ENCODE measurements at places on chromosomes 11 and 22. TPM values are rescaled to one million over a fixed set of nuclear protein-coding genes. Genes with fewer than 3 reads are reported as not detected.

Gene CWF19L2
- total RNA-seq, result 9.4 TPM

Gene ASCL2
- not detected for total RNA-seq

Gene CBLIF
- not detected for total RNA-seq

Gene TEX12
- total RNA-seq, result 0.22 TPM

Gene TMPRSS6
- total RNA-seq, result not detected

Gene DNAJC4
- 59.9 TPM for total RNA-seq

Gene PDE2A
- 19.6 TPM for total RNA-seq

Gene RELT
- 1.6 TPM for total RNA-seq

- DNase-seq, result no peak
Measured at GRCh38 chr11:121368364-121369240, 76.0 kb downstream of the SC5D start.

DNA sequence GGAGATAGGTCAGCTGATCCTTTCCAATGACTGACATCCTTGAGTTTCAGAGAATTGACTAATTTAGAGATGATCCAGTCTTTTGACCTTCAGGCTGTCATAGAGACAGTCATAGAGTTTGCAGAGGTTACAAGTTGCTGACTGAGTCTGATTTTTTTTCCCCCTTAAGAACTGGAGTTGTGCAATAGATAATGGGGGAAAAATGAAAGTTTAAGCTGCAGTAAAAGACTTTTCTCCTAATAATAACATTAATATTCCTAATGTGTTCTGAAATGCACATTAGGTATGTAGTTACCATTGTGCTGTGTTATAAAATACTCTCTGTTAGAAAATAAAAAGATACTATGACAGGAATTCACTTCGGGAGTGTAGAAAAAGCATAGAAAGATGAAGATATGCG, 876.9 kb upstream of the RAG2 start:
- no peak for DNase-seq

- DNase-seq, result no peak
Measured at GRCh38 chr11:67387069-67387468, 4.7 kb upstream of the RAD9A start.

DNA sequence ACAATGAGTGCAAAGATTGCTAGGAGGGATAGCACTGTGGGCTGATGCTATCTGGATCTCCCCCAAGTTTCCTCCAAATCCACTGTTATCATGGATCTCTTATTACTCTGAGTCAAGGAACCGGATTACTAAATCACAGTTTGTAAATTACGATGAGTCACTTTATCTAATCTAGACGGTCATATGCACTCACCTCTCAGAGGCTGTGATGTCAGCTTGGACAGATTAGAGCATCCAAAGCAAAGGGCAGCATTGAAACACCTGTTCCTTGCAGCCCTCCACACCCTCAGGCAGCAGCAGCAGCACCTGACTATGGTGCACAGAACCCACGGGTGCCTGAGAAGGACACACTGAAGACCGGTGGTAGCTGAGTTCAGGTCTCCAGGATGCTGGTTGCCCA, 14.0 kb upstream of the POU2AF1 start:
- no peak for DNase-seq

DNA sequence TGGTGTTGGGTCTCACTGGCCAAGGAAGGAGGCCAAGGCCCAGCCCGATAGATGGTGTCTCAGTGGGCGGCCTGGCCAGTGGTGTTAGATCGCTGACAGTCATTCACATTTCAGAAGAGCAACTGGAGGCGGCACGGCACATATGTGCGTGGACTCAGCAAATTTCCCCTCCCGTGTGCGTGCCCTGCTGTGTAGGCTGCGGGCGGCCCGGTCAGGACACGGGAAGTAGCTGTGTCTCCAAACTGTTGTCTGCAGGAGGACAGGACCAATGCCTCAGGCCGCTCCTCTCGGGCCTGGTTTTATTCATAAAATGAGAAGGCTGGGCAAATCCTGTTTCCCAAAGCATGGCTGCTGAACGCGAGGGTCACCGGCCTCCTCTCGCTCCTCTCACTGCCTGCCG, 711.7 kb downstream of the BRD1 start:
- no peak for DNase-seq

DNA sequence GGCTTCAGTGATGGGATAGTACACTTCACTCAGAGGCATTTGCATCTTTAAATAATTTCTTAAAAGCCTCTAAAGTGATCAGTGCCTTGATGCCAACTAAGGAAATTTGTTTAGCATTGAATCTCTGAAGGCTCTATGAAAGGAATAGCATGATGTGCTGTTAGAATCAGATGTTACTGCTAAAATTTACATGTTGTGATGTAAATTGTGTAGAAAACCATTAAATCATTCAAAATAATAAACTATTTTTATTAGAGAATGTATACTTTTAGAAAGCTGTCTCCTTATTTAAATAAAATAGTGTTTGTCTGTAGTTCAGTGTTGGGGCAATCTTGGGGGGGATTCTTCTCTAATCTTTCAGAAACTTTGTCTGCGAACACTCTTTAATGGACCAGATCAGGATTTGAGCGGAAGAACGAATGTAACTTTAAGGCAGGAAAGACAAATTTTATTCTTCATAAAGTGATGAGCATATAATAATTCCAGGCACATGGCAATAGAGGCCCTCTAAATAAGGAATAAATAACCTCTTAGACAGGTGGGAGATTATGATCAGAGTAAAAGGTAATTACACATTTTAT, 4.6 kb downstream of the MALAT1 start:
- no peak for DNase-seq

DNA sequence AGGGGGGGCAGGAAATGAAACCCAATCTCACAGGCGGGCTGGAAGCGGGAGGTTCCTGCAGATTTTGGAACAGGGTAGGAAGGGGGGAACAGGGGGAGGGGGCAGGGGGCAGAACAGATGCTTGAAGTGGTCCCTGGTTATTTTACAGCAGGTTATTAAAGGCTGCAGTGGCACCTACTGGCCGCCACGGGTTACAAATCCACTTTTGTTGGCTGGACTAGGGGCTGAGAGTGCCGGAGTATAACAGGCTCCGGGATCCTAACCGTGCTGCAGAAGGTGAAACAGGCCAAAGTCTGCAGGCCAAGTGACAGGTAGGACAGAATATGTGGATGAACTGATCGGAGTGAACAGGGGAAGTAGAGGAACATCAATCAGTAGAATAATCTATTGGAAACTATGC, 2.5 kb downstream of the ROBO3 start:
- no peak for DNase-seq

- no peak for DNase-seq
Measured at GRCh38 chr22:44461614-44462013, 36.4 kb downstream of the RTL6 start.

GRCh38 chr11:80424012-80424695, 983.3 kb upstream of the TENM4 start:
- DNase-seq, result no peak

GRCh38 chr11:27464289-27464696, 8.3 kb downstream of the LGR4 start:
- DNase-seq, result no peak

GRCh38 chr11:130247319-130247718, 67.4 kb downstream of the ZBTB44 start:
- DNase-seq, result no peak

DNA sequence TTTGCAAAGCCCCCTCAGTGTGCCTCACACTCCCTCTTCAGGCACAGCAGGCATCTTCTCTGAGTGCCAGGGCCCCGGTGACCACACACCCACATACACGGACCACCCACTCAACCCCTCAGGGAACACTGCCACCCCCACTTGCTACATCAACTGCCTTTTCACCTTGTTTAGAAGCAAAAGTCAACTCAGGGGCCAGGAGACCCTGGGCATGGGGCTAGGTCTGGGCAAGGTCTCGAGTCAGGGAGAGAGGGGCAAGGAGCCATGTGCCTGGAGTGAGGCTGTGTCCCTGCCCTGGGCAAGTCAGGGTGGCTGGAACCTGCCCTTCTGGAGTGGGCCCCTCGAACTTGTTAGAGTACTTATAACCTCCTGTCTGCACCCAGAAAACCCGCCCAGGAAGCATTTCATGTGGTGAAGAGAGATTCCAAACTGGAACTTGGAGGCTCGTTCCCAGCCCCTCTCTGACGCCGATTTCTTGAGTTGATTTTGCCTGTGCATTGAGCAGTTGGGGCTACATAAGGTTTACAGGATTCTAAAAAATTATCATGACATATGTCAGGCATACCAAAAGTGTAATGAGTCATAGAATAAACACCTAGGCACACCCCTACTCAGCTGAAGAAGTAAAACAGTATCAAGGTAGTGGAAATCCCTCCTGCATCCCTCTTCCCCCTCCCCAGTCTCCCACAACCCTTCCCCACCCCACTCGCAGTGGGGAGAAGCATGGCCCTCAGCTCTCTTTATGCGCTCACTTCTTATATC, 74.3 kb downstream of the MYEOV start:
- DNase-seq, result no peak

DNA sequence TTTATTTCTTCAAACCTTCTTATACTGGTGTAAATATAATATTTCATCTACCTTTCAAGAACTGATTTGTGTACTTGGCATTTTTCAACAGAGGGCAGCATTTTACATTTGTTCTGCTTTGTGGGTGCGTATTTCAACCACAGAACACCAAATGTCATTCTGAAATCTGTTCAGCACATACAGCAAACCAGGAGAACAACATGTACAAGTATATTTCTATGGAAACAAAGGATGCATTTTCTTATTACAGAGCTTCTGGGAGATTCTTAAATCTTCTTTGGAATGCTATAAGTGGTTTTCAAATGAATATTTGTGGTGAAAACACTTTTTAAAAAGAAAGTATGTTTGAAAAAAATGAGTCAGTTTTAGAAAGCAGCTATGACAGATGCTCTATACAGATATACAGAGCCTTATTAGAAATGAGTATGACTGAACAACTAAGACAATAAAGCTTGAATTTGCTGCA, 946.0 kb downstream of the FAM181B start:
- no peak for DNase-seq

DNA sequence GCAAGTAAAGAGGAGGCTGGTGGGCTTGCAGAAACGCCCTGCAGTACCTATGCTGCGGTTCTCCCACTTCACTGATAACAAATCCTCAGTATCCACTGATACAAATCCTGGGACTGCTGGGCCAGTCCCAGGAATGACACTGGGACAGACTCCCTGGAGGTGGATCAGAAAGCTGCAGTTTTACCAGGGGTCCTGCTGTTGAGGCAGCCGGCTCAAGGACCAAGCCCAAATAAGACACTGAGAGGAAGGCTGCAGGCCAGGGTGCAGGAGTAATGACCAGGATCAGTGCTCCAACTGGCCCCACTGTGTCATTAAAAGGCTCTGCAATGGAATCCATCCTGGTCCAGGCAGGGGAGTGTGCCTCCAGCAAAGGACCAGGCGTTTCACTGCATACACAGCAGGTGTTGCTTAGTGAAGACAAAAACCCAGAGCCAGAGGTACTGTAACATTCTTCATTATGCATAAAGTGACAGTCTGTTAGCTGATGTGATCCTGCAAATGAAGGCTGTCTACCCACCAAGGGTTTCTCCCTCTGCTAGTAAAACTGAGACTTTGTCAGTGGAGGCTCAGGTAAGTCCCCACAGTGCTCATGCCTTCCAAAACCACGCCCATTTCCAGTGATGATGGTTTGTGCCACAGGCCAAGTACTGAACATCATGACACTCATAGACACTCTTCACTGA, 1.4 kb upstream of the C22orf39 start:
- DNase-seq, result no peak

DNA sequence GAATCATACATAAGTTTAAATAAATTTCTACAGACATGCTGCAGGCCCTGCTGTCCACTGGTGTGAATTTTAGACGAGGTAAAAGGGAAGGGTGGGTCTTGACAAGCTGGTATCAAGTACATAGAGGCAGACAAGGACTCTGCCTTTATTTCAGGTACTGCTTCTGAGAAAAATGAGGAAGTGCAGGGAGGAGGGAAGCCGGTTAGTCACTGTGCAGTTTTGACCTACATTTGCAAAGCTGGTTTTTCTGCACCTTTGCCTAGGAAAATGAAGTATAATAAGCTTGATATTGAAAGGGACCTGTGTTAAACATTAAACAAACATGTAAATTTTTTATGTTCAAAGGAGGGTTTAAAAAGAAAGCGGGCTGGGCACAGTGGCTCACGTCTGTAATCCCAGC, 24.6 kb downstream of the TMEM45B start:
- DNase-seq, result no peak

DNA sequence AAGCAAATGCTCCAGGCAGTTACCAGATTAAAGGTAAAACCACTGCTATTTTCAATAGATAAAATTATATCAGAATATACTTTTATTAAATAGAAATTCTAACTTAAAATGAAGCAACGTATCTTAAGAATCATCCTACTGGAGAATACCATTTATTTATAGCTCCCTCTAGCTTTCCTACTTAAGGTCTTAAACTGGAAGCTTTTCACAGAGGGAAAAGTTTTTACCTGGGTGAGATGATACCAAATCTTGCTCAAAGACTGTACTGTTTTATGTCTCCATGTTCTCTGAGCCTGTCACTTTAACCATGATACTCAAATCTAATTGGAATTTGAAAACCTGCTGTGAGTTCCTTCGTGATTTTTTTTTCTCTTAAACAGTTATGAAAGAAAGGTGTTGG, 291.8 kb downstream of the AASDHPPT start:
- DNase-seq, result no peak
